ENCODE measurements at places on chromosomes 2 and 18.

- DNase-seq: no peak
Observed at GRCh38 chr2:174623690-174624089, 26.1 kb upstream of the WIPF1 start.

GRCh38 chr2:33241581-33241980 lies 234.9 kb upstream of the RASGRP3 start:
- DNase-seq: no peak

DNA sequence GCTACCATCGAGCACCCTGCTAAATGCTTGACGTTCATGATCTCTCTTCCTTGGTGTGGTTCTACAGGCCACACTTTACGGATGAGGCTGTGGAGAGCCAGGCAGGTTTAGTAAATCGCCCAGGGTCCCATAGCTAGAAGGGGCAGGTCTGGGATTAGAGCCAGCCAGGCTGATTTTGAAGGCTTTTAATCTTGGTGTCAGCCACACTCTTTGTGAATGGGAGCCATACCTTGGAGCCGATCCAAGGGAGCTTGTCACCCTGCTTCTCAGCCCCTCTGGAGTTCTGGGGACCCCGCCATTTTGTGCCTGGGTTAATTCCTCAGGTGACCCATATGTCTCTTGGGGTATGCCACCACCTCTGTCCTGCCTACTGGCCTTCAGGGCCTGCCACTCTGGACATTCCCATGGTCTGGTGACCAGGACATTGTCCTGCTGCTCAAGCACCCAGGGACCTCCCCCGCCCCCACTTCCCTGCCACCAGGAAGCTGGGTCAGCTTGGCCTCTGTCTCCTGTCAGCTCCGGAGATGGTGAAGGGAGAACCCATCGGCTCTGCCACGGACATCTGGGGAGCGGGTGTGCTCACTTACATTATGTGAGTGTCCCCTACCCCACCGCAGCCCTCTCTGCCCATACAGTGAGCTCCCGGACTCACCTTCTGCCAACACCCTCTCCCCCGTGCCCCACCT lies 7.3 kb upstream of the GMPPA start:
- no peak for DNase-seq

- DNase-seq: no peak
Observed at GRCh38 chr18:78993014-78993926, 13.7 kb downstream of the SALL3 start.

GRCh38 chr2:233829193-233830110 lies 24.9 kb downstream of the HJURP start:
- no peak for DNase-seq

DNA sequence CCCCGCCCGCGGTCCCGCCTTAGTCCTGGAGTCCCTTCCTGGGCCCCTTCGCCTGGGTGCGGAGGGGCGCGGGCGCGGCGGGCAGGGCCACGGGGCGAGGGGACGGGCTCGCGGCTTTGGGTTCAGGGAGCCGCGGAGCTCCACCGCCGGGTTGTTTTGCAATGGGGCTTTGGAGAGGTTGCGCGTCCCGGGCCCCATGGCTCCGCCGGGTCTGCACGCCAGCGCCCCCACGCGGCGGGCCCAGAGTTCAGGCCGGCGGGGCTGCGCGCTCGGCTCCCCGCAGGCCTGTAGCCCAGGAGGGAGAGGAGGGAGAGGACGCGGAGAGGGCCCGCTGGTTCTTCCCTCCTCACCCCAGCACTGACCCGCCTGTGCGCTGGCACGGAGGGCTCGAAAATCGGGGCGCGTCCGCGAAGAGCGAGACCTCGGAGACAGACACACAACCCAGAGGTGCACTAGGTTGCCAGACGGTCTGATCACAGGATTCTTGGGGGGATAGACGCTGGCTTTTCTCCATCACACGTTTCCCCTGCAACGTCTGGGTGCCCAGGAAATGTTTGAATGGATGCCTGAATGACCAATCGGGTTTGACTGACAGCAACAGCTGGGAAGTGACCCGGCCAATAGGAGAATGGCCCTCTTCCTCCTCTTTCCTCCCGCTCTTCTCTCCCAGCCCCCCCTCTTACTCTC lies 4.9 kb upstream of the SIX2 start:
- DNase-seq: no peak

- no peak for DNase-seq
Observed at GRCh38 chr2:105867587-105867986, 122.9 kb downstream of the NCK2 start.

DNA sequence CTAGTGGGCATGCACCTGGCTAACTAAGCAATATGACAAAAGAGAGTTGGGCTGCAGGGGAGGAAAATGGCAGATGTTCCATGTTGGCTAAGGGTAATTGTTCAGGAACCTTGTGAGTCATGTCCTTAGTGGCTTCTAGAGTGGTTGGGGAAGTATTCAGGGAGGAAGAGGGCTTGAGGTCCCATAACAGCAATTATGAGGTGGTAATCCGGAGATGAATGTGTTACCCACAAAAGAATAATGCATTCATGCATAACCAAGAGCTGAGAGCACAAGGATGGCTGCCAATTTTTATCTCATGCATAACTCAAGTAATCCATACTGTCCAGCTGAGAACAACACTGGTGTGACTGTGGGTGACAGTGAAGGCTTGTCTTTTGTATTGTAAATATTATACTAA lies 42.9 kb downstream of the TMEFF2 start:
- no peak for DNase-seq

DNA sequence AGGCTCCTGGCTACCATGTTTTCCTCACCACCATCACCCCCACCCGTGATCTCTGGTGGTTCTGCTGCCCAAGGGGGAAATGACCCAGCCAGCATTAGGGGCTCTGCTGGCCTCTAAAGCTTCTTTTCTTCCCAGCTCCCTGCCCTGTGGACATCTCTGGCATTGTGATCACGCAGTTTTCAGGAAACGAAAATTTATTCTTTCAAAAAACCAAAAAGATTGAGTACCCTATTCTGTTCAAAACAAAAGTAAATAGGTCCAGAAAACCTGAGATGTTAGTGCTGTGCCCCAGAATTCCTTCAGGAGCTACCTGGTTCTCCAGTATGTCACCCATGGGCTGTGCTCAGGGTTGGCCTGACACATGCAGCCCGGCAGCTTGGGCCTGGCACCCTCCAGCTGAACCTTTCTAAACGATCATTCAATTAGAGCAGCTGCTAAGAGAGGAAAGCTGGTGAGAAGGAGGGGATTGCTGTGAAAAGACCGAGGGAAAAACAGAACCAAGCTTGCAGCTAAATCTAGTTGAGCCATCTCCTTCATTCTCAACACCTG lies 157.5 kb downstream of the MGAT5 start:
- no peak for DNase-seq

DNA sequence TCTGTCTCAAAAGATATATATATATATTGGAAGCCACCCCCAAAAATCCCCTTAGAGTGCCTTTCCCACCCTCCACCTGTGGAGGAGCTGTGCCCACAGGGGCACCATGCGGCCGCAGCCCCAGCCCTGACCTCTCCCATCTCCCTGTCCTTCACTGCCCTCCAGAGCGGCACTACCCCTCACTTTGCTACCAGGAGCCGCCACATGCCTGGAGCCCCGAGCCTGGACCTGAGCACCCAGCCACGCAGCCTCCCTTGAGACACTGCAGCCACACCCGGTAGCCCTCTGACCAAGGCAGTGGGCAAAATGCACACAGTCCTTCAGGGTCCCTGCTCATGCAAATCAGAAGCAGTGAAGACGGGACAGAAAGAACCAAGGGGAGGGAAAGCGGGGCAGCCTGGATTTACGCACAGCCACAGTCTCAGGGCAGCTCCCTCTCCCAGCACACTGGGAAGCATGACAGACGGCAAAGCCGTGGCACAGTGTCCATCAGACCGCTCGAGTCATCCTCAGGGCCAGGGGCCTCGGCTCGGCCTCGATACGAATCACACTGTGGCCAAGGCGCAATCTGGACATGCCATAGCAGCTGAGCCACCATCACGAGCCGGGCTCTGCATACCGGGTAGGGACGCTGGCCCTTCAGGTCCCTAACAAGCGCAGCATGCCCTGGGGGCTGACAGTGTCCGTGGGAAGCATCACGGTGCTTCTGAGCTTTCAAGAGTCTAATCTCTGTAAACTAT lies 10.1 kb downstream of the HDAC4 start:
- no peak for DNase-seq

GRCh38 chr2:111216811-111217652 lies 96.3 kb downstream of the BCL2L11 start:
- no peak for DNase-seq
